ENCODE measurements at places on chromosomes 6 and 20. TPM values are rescaled to one million over a fixed set of nuclear protein-coding genes. Genes with fewer than 3 reads are reported as not detected.

Gene ANGPT4
- total RNA-seq, result not detected

Gene PTGIS
- 321 TPM for total RNA-seq

Gene TBX18
- 31.6 TPM for total RNA-seq

Gene GSTA1
- not detected for total RNA-seq

Gene ADGRB3
- total RNA-seq, result 1.4 TPM

Gene PIGU
- total RNA-seq, result 6.3 TPM

Gene SLC13A3
- total RNA-seq, result 1.5 TPM

Gene MRPS18B
- 39.6 TPM for total RNA-seq

Gene LRRN4
- total RNA-seq, result not detected

Gene GPR6
- not detected for total RNA-seq

Gene CTCFL
- total RNA-seq, result not detected

Gene HLA-DPB1
- 20.3 TPM for total RNA-seq

Gene PDE10A
- 20.0 TPM for total RNA-seq

Gene RAET1G
- 2.6 TPM for total RNA-seq

Gene OSBPL2
- 29.6 TPM for total RNA-seq

Gene PRND
- total RNA-seq, result under 0.01 TPM

Gene GSTA2
- not detected for total RNA-seq

Gene GSTA3
- 0.19 TPM for total RNA-seq

Gene SNPH
- total RNA-seq, result 6.2 TPM

Gene B4GALT5
- 14.7 TPM for total RNA-seq

Gene LPA
- not detected for total RNA-seq

Gene PROCR
- 125 TPM for total RNA-seq

Gene SLC17A1
- total RNA-seq, result not detected

Gene PMEPA1
- 2.7 TPM for total RNA-seq

Gene DNAH8
- total RNA-seq, result under 0.01 TPM

Gene MAS1
- total RNA-seq, result under 0.01 TPM

Gene ZBTB46
- 3.3 TPM for total RNA-seq

Gene CYP21A2
- under 0.01 TPM for total RNA-seq

Gene SLC35F1
- total RNA-seq, result not detected

Gene GRM1
- 0.13 TPM for total RNA-seq

Gene PKIB
- total RNA-seq, result 0.40 TPM

Gene NINL
- 7.0 TPM for total RNA-seq

Gene ATRN
- total RNA-seq, result 48.4 TPM

Gene RSPO4
- not detected for total RNA-seq

Gene SLC12A5
- total RNA-seq, result 0.06 TPM

Gene TP53TG5
- not detected for total RNA-seq

All from aortic smooth muscle cell (primary cell).